ENCODE measurements at places on chromosomes 12 and 14.

- DNase-seq, result no peak
Observed at GRCh38 chr12:72863671-72864070, 591.5 kb downstream of the TRHDE start.

- DNase-seq, result no peak
Observed at GRCh38 chr12:57526477-57527126, 4.0 kb downstream of the MBD6 start.

DNA sequence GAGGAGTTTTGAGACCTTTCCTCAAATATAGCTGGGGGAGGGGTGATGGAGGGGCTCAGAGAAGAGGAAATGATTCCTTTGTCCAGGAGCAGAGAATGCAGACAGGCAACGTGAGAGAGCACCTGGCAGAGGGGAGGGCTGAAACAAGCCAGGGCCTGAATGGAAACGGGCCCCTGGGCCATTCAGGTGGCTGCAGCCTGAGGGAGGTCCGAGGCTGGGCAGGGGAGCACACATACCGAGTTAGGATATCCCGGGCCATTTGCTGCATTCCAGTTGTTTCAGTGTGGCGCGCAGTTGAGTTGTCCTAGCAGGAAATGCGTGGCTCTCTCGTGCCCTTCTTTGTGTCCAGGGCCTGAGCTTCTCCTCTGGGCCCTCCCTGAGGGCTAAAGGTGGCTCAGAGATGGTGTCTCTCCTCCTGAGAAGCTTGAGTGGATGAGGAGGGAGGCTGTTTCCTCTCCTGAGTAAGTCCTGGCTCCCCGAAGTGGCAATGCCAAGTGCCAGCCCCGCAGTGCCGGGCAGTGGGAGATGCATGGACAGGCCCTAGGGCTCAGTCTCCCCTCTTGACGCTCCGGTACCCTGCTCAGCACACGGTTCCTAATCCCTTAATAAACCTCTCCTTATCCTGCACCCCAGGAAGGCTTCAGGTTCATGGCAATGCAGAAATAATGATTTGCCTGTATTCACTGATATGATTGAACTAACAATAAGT is 85.5 kb upstream of the VRK1 start:
- no peak for DNase-seq

GRCh38 chr12:33587354-33587753 is 147.7 kb upstream of the SYT10 start:
- no peak for DNase-seq

DNA sequence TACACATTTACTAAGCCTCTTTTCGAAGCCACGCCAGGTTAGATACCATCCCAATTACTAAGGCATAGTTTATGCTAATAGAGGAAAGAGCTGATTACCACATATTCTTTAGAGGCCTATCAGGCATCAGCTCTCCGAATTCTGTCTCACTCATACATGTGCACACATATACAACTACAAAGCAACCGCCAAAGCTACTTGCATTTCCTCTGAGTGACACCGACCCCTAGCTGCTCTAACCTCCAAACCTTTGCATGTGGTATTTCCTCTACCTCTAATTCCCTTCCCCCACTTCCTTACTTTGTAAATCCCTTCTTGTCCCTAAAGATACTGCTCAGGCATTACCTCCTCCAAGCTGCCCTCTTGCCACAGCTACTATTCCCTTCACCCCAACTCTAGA is 107.2 kb downstream of the DUSP6 start:
- peak; percentile 11 for DNase-seq

DNA sequence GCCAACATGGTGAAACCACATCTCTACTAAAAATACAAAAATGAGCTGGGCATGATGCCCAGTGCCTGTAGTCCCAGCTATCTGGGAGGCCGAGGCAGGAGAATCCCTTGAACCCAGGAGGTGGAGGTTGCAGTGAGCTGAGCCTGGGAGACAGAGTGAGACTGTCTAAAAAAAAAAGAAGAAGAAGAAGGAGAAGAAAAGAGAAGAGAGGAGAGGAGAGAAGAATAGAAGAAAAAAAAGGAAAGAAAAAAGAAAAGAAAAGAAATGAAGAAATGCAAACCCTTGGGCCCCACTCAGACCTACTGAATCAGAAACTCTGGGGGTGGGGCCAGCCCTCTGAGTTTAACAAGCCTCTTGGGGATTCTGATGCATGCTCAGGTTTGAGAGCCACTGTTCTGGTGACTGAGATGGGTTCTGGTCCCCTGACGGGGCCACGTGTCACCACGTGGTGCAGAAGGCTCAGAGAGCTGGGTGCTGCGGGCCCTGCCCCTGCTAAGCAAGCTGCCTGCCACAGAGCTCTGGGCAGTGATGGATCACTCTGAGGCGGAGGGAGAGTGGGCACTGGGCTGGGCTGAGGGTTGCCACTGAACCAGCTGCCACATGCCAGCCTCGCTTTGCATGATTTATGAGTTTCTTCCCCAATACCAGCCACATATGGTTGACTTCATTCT is 37.5 kb downstream of the ERH start:
- peak; percentile 70 for DNase-seq

GRCh38 chr12:132506328-132507160 is 16.6 kb downstream of the FBRSL1 start:
- DNase-seq, result peak; percentile 57

GRCh38 chr14:78142998-78143397 is 27.2 kb upstream of the NRXN3 start:
- DNase-seq, result no peak

DNA sequence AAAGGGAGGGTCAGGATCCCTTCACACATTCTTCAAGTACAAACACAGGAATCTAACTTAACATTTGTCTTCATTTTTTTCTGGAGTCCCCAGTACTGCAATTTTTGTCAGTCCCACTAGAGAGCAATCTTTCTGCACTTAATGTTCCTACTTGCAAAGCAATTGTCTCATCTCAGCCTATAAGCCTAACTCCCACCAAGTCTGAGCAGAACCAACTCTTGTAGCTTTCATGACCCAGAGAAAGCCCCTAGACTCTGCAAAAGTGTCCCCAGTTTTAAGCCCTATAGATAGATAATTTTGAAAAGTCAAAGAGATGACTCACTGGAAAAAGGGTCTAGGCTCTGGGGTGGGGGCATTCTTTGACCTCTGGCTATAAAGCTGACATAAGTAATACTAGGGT is 1.8 kb upstream of the ZBTB39 start:
- peak; percentile 85 for DNase-seq

DNA sequence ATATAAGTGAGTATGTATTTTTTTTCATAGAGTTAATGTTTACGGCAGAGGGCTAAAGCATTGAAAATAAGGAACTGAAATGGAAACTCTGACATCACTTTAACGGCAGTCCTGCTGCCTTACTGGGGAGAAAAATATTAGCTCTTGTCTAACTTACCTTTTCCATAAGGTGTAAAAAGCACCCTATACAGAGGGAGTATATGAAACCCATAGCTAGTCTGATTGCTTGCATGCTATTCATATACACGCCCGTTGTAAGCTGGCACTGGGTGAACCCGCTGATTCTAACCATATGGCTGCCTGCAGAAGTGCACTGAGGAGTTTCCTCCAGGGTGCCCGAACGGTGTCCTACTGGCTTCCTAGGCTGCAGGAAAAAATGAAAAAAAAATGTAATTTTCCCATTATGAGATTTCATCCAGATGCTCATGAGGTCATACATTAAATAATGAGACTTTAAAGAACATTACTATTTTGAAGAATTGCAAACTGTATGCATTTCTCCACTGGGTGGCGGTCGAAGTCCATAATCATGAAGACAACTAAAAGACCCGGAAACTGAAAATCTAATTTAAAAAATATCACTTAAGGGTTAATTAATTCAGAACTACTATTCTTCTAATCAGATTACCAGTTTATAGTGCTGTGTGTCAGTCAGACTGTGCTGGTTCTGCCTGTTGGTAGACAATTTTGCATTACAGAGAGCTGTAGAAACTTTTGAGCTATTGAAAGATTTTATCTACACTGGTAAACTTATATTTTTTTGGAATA is 144.7 kb downstream of the ALX1 start:
- peak; percentile 53 for DNase-seq

DNA sequence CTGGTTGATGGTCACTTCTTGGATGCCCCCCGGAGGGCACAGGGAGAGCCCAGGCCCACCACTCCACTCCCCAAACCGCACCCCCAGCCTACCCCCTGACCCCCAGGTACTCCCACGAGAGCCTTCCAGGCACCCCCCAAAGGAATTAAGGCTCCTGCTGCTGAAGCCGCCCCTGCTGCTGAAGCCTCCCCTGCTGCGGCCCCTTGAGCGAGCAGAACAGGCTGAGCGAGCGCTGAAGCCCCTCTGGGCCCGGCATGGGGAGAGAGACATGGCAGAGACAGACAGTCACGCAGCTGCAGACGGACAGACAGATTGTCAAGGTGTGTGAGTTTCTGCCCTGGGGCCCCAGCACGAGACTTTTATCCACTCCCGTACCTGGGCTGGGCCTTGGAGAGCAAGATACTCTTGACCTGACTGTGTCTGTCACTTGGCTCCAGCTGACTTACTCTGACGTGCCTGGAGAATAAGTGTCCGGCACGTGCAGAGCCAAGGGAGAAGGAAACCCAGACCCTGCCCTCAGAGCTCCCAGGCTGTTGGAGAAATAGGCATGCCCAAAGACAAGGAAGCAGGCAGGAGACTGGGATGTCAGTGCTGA is at the start of gene KRT78:
KRT78 (minus strand) TSS at position 334 of the 595 bp plus-strand sequence; CDS start at position 270, 64 bp downstream.
- DNase-seq, result no peak

Measured in NCI-H69 (cell line).